ENCODE measurements at places on chromosomes 1 and 21. TPM values are rescaled to one million over a fixed set of nuclear protein-coding genes. Genes with fewer than 3 reads are reported as not detected.

The RNU1-4 gene
- not detected for total RNA-seq

The OR10J1 gene
- total RNA-seq = not detected

The NEXN gene
- 1.7 TPM for total RNA-seq

The GATAD2B gene
- 5.1 TPM for total RNA-seq

The SLC41A1 gene
- 7.8 TPM for total RNA-seq

The NBL1 gene
- total RNA-seq = 221 TPM

The DPYD gene
- 32.5 TPM for total RNA-seq

The HRNR gene
- under 0.01 TPM for total RNA-seq

The ELF3 gene
- not detected for total RNA-seq

The ATP1A2 gene
- not detected for total RNA-seq

The VWA5B1 gene
- not detected for total RNA-seq

The GPR61 gene
- total RNA-seq = 0.20 TPM

The AGMAT gene
- 1.6 TPM for total RNA-seq

The TNFRSF14 gene
- 26.8 TPM for total RNA-seq

The MPL gene
- not detected for total RNA-seq

The ZFP69B gene
- total RNA-seq = 3.1 TPM

The ADGRL2 gene
- total RNA-seq = not detected

The AGPAT3 gene
- total RNA-seq = 23.3 TPM

The CNKSR1 gene
- total RNA-seq = 0.12 TPM

Data from RPMI7951 (cell line).